ENCODE measurements at places on chromosomes 5 and 9. TPM values are rescaled to one million over a fixed set of nuclear protein-coding genes. Genes with fewer than 3 reads are reported as not detected.

The FOXE1 gene
- total RNA-seq = 2.2 TPM

The RPL7A gene
- total RNA-seq = 1,502 TPM

The ARHGEF39 gene
- 0.72 TPM for total RNA-seq

GRCh38 chr5:149168276-149168906, 27.1 kb downstream of the ABLIM3 start:
- H3K27ac ChIP-seq = no peak overlapping the region
- no peak overlapping the region for H3K4me3 ChIP-seq
- H3K36me3 ChIP-seq = no peaks in the 10 kb centered on the region
- no peaks in the 10 kb centered on the region for H3K4me1 ChIP-seq
- DNase-seq = no peak
- no peaks in the 10 kb centered on the region for H3K27me3 ChIP-seq

The CD274 gene
- 5.0 TPM for total RNA-seq

DNA sequence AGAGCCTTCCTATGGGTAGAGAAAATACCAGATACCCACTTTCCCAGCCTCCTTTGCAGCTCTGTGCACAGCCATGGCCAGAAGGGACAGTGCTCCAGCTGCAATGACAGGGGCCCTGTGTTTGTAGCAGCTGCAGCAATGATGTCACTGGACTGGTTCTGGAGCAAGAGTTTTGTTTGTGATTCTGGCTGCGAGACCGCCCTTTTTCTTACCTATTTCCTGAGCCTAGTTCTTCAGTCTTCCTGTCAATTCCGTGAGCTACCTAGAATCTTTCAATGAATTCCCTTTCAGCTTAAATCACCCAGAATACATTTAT, 10.0 kb upstream of the BOD1 start:
- H3K27ac ChIP-seq = no peak overlapping the region
- H3K27me3 ChIP-seq = no peaks in the 10 kb centered on the region
- no peak overlapping the region for H3K4me3 ChIP-seq
- no peaks in the 10 kb centered on the region for H3K36me3 ChIP-seq
- DNase-seq = no peak

The IL3 gene
- total RNA-seq = not detected

DNA sequence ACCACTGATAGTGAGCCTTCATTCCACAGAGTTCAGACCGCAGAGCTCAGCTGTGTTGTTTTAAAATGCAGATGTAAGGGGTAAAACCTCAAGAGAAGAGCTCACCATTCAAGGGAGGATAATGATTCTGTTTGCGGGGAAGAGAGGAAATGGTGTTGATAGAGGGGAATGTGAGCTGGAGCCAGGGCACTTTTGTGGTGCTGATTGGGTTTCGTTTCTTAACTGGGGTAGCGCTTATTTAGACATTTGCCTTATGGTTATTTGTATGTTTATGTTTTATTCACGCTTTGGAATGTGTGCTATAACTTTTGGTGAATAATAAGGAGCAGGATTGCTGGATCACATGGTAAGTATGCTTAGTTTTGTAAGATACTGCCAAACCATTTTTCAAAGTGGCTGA, 42.5 kb downstream of the STXBP1 start:
- H3K27ac ChIP-seq = no peak overlapping the region
- no peak for DNase-seq
- H3K27me3 ChIP-seq = no peaks in the 10 kb centered on the region
- H3K36me3 ChIP-seq = peaks cover 6% of the 10 kb centered on the region
- no peaks in the 10 kb centered on the region for H3K4me1 ChIP-seq

DNA sequence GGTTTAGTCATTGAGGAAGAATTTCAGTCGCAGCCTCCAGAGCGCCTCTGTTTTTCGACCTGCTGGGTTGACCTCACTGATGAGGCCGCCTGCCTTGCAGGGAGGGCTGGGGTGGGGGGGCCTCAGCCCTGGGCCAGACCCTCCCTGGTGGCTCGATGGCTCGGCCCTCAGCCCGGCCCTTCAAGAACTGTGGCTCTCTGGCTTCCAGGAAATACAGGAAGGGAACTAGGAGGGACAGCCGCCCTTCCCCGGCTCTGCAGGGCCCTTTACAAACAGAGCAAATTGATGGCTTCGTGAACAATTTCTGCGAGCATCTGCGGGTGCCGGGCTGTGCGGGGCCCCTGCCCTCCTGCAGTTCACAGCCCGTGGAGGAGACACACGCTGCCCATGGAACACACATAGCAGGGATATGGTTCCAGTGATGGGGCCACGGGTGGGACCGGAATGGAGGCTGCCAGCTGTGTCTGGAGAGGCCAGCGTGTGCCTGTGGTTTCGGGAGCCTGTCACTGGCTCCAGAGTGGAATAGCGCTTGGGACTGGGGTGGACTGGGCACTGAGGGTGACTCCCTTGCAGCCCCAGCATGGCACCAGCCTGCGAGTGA, 39.6 kb downstream of the COL5A1 start:
- DNase-seq = no peak
- no peaks in the 10 kb centered on the region for H3K4me1 ChIP-seq
- no peak overlapping the region for H3K4me3 ChIP-seq
- H3K36me3 ChIP-seq = no peaks in the 10 kb centered on the region
- no peaks in the 10 kb centered on the region for H3K27me3 ChIP-seq

The PCSK5 gene
- total RNA-seq = 14.7 TPM

The TNFSF15 gene
- total RNA-seq = 2.3 TPM

DNA sequence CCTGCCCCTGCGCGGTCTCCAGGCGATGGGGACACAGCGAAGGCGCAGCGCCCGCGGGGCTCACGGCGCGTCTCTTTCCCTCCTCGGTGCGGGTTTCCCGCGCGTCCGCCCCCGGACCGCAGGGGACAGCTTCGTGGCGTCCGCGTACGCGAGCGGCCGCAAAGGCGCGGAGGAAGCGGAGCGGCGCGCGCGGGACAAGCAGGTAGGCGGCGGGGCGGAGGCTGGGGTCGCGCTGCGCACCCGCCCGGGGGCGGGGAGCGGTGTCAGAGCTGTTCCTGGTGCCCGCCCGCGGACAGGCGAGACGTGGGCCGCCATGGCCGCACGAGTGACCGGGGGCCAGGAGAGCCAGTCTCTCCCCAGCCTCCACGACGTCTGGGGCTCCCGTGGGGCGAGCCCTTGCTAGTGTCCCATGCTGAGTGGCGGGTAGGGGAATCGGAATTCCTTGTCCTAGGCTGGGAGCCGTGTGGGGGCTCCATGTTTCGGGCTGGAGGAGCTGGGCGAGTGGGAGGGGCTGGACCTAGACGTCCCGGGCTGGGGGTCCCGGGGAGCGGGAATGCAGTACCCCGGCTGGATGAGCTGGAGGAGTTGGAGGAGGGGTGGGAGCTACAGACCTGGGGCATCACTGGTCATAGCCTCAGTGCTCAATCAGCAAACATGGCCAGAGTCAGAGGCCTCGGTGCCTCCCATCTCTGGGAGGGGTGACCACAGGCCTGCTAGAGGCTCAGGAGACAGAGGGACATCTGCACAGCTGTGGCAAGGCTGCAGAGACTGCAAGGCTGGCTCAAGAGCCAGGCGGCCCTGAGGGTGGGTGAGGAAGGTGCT, 968 bp downstream of the NKD2 start:
- no peak overlapping the region for H3K4me3 ChIP-seq
- no peaks in the 10 kb centered on the region for H3K36me3 ChIP-seq
- DNase-seq = no peak
- H3K4me1 ChIP-seq = peaks cover 18% of the 10 kb centered on the region
- H3K27me3 ChIP-seq = no peaks in the 10 kb centered on the region

GRCh38 chr9:108108852-108109448, 619.4 kb upstream of the KLF4 start:
- H3K27ac ChIP-seq = no peak overlapping the region
- no peaks in the 10 kb centered on the region for H3K27me3 ChIP-seq

DNA sequence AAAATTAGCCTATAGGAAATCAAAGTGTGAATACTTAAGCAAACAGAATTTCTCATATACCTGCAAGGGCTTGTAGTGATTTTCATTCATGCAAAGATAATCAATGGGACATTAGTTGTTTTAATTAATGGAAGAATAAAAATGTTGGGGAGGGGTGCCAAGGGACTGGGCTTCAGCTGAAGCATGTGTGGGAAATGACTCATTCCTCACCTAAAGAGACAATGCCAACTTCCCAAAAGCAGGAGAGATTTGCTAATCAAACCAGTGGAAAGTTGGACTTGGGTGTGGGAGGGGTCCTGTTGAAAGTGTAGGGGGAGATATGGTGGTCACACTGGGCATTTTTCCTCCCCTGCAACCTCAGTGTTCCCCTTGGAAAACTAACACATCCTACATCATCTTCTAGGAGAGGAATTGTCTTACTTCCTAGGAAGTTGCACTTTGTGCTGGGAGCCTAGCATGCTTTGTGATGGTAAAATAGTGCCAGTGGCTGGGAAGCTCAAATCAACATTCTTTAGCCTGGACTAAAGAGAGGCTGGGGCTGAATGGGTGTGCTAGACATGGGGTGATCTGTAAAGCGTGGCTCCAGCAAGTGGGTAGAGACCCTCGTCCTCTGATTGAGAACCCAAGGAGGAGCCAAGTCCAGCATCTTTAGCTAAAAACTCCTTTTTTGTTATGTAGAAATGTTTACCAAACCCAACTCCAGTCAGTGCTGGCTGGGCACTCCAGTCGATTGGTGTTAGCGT, 6.4 kb upstream of the LHX2 start:
- no peak for DNase-seq
- H3K27ac ChIP-seq = no peak overlapping the region
- H3K4me1 ChIP-seq = no peaks in the 10 kb centered on the region
- no peaks in the 10 kb centered on the region for H3K36me3 ChIP-seq

The CCNJL gene
- total RNA-seq = 1.6 TPM

DNA sequence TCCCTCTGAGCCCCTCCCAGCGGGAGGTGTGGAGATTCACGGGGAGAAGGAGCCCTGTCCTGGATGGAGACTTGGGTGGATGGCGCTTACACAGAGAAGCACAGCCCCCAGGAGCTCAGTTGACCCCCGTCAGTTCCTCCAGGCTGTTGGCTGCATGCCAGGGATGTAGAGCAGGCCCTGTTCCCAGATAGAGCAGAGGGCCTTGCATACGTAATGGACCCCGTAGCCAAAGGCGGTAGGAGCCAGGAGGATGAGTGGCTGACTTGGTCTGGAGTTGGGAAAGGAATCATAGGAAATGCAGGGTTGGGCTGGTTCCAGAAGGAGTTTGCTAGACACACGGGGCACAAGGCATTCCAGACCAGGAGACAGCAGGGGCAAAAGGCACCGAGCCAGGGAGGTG, 2.5 kb downstream of the PMPCA start:
- H3K4me3 ChIP-seq = no peak overlapping the region
- DNase-seq = no peak
- H3K4me1 ChIP-seq = no peaks in the 10 kb centered on the region
- H3K27me3 ChIP-seq = no peaks in the 10 kb centered on the region
- H3K36me3 ChIP-seq = peaks cover 3% of the 10 kb centered on the region
- no peak overlapping the region for H3K27ac ChIP-seq

- H3K27ac ChIP-seq = no peak overlapping the region
- H3K4me1 ChIP-seq = no peaks in the 10 kb centered on the region
- H3K4me3 ChIP-seq = no peak overlapping the region
- no peaks in the 10 kb centered on the region for H3K27me3 ChIP-seq
These were observed 335.9 kb downstream of the SEMA5A start for GRCh38 chr5:9209846-9210492.

The ZBTB34 gene
- total RNA-seq = 12.5 TPM

The PCDHGC3 gene
- total RNA-seq = 51.5 TPM

The IFNA2 gene
- total RNA-seq = not detected

DNA sequence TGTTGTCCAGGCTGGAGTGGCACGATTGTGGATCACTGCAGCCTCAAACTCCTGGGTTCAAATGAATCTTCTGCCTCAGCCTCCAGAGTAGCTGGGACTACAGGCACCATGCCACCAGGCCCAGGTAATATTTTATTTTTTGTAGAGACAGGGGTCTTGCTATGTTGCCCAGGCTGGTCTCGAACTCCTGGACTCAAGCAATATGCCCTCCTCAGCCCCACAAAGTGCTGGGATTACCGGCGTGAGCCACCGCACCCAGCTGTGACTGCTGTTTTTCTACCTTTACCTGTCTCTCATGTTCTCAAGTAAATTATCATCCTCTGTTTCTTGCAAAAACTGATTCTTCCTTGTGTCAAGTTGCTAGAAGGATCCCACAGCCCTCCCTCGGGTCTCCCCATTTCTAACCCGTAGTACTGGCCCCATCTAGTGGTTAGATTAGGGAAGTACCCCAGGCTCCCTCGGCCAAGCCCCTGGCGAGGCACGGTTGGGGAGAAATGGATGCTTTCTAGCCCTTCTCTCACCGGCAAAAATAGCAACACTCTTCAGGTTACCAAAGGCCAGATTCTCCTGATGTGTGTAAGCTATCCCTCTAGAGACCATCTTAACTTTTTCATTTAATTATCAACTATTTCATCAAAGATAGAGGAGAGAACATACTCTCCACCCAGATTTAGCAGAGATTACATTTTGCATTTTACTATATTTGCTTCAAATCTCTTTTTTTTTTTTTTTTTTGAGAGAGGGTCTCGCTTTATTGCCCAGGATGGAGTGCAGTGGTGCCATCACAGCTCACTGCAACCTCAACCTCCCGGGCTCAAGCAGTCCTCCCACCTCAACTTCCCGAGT, 19.2 kb upstream of the TOR1B start:
- no peak overlapping the region for H3K27ac ChIP-seq
- H3K4me3 ChIP-seq = no peak overlapping the region
- DNase-seq = peak; percentile 75
- no peaks in the 10 kb centered on the region for H3K27me3 ChIP-seq
- no peaks in the 10 kb centered on the region for H3K36me3 ChIP-seq
